ENCODE measurements at places on chromosomes 4 and X.

DNA sequence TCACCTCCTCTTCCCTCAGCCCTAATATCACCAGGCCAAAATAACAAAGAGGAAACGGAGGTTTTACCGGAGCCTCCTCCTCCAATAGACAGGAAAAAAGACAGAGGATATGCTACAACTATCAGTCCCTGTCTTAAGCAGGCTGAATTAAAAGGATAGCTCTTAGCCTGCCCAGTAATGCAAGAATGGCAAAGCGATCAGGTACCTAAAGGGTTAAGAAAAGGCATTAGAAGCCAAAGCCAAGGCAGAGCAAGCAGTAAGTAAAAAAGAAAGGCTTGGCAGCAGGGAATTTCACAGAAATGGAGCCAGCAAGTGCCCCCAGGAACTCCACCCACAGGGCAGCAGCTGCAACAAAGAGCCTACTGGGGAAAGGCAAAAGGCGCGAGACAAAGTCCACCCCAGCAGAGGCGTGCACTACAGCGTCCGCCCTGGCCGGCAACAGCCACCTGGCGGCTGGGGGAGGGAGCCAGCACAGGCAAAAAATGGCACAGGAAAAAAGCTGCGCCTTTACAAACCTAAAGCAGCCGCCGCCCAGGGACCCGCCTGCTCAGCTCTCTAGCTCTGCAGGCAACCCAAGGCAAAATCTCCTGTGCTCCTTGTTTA, 220.6 kb upstream of the ZC4H2 start:
- DNase-seq: no peak

- DNase-seq: no peak
Measured at GRCh38 chr4:22988526-22988925, 295.8 kb downstream of the GBA3 start.

GRCh38 chr4:165207431-165208220, at the start of gene KLHL2:
KLHL2 (plus strand) TSS chr4:165207561; CDS start chr4:165207877, 316 bp downstream.
- DNase-seq: peak; percentile 49

DNA sequence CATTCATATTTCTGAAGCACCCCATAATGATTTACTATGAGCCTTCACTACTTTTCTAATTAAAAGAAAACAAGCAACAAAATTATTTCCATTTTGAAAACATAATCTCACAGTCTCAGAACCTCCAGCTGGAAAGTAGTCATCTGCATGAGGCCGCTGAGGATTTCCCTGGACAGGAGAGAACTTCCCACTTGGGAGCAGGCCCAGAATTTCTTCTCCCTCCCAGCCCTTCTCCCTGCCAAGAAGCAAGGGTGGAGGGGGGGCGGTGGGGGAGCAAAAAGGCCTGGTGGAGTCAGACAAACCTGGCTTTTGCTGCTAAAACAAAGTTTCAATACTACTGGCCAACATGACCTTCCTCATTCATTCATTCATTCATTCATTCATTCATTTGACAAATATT, 167.3 kb downstream of the PJA1 start:
- no peak for DNase-seq

GRCh38 chrX:124679199-124679598, 332.8 kb downstream of the SH2D1A start:
- no peak for DNase-seq

GRCh38 chrX:152642931-152643564, 5.4 kb downstream of the GABRQ start:
- DNase-seq: no peak
